ENCODE measurements at places on chromosomes 5 and 9.

GRCh38 chr5:171543148-171543815 is 123.8 kb downstream of the FGF18 start:
- DNase-seq, result no peak

- DNase-seq, result no peak
Observed at GRCh38 chr9:109110329-109111021, 9.3 kb downstream of the TMEM245 start.

- no peak for DNase-seq
Observed at GRCh38 chr9:120368799-120369198, 211.2 kb downstream of the CDK5RAP2 start.

DNA sequence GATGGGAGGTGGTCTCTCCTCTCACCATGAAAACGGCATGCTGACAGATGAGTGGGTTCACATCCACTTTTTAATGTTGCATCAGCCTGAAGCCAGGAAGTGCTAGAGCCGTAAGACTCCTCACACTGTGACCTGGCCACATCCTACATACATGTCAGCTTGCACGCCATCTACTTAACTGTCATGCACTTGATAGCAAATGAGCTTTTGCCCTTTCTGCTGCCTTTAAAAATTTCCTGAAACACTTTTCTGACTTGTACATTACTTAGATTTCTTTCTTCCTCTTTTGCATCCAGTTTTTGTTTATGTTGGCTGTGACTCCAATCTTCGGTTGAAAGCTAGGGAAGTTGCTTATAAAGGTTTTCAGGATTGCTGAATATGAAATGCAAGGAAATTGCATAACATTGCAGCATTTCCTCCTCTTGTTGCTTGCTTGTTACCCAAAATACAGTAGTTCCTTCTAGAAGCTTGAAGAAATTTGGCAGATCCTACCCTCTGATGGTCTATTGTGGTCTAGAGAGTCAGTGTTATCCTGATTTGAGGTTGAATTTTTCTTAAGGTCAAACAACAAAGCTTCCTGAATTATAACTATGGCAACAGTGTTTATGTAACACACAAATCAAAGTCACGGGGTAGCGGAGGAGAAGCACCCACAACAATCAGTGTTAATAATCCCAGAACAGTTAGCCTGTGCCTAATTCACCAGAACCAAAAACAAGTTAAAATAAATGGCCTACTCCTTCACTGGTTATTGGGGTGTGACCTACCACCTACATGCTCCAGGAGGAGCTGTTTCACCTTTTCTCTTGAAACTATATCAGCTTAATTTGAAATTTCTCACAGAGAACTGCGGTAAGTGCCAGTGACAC is 232.5 kb downstream of the ARHGAP26 start:
- DNase-seq, result peak; percentile 84

DNA sequence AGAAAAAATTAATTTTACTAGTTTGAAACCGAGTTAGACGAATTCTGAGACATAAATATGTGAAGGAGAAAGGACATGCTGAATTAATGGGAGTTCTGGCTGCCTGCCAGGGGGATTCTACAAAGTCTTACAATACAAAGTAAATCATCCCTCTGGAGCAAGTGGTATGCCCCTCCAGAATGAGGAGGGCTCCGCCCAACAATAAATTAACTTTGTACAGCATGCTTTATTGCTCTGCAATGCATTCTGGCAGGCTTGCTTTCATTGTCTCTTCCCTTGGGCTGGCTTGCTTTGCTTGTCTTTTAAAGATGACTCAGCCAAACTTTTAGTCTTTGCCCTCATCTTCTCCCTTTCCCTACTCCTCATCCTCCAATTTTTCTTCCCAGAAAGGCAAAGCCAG is 11.7 kb upstream of the PCDHB1 start:
- no peak for DNase-seq

DNA sequence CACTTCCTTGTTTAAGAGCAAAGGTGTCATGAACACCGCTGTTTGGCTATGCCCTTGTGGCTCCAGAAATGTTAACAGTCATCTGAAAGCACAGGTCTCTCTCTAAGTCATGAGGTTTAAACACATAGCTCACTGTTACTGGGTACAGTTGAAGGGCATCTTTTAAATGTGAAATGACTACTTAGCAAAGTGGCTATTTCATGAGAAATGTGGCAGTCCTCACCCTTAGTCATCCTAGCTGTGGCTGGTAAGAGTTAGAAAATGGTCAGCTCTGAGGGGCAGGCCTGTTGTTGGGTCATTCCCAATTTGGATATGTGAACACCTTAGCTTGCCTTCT is 24.2 kb upstream of the TMEM171 start:
- DNase-seq, result no peak

DNA sequence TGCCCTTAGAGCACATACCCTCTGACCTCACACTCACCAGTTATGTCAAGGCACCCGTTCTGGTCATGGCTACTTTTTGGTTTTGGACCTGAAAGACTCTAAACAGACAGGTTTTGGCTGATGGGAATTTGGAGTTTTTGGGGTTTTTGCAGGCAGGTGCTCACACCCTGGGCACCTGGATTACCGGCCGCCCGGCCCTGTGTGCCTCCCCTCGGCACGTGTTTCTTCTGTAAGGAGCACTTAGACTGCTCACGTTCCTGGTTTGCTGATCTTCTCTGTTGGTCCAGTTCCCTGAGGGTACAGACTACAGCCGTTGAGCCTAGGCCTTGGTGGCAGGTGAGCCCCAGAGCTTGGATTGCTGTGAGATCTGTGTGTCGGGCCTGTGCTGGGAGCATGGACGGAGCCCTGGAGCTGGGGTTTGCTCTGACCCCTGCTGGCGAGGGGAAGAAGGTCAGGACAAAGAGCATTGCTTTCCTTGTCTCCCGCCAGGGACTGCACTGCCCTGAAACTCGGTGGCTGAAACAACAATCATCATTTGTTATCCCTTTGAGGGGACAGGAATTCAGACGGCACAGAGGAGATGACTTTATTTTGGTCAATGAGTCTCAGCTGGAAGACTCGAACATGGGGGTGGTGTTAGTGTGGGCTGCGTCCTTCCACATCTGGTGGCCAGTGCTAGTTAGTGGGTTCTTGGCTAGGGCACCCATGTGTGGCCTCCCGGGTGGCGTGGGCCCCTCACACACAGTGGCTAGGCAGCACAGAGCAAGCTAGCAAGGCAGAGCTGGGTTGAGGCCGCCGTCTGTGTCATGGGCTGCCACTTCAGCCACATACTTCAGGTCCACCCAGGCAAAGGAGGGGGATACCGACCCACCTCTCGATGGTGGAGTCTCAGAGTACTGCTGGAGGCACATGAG is 76.4 kb downstream of the EHMT1 start:
- DNase-seq, result no peak

- DNase-seq, result no peak
Observed at GRCh38 chr9:133349965-133350616, 2.1 kb downstream of the RPL7A start.

DNA sequence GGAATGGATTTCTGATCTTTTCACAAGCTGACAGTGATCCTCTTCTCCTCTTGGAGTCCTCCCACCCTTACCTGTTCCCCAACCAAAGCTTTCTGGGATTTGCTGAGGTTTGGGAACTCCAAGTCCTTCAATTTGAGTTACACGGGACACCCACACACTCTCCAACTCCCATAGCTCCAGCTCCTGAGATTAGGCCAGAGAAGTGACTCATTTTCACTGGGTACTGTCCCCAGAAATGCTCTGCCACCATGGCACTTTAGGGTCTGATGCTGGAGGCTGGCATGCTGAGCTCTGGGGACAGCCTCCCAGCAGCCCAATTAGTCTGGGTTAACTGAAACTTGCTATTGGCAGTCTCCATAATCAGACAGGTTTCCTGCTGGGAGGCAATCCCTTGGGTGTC is 14.0 kb upstream of the HRCT1 start:
- DNase-seq, result no peak

- no peak for DNase-seq
Observed at GRCh38 chr5:148005788-148006520, 57.8 kb upstream of the SPINK5 start.

GRCh38 chr5:171586436-171586835 is 167.0 kb downstream of the FGF18 start:
- DNase-seq, result no peak

GRCh38 chr9:15244001-15244441 is 63.0 kb downstream of the TTC39B start:
- no peak for DNase-seq

- DNase-seq, result no peak
Observed at GRCh38 chr5:135238622-135239452, 160.2 kb downstream of the MACROH2A1 start.

GRCh38 chr9:123640792-123641222 is 284.8 kb downstream of the CRB2 start:
- no peak for DNase-seq

DNA sequence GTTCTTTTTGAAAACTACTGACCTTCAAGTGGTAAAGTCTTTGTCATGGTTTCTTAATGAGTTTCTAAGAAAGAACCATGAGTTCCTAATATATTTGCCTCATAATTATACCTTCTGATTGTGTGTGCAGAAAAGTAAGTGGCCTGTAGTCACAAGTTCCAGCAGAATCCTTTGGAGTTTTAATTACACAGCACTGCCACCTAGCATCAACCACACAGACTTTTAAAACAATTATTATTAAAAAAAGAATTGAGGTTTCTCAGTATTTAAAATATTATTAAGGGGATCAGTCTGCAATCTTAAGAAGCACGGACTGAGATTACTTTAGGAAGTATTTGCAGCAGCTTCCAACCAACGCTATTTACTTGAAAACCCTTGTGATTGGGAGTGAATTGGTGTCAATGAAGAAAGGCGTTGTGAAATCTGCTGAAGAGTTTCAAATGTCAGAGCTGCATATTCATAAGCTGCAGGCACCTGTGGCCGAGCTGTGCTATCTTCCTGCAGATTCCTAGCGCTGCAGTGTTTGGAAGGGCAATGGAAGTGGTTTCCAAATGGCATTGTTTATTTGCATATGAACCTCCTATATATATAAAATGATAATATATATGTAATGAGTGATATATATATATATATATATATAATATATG is 1074.2 kb upstream of the WWC1 start:
- DNase-seq, result no peak

- no peak for DNase-seq
Observed at GRCh38 chr5:64301566-64301965, 135.9 kb downstream of the RNF180 start.

GRCh38 chr5:58148254-58148775 is 311.6 kb downstream of the PLK2 start:
- no peak for DNase-seq

DNA sequence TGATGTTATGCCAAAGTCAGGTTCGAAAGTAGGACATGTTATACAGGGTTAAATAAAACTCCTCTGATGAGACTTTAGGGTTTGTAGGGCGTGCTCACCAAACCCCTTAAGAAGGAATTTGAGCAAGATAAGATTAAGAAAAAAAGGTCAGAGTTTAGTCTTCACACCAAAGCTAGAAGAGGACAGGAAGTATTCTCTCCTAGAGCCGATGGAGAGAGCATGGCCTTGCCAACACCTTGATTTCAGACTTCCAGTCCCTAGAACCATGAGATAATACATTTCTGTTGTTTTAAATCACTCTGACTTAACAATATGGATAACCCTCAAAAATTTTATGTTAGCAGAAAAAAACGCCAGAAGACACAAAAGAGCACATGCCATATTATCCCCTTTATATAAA is 16.3 kb upstream of the PLCXD3 start:
- DNase-seq, result no peak

All from fibroblast of skin of left quadriceps (primary cell).